ENCODE measurements at places on chromosomes 5 and 9. TPM values are rescaled to one million over a fixed set of nuclear protein-coding genes. Genes with fewer than 3 reads are reported as not detected.

The ENHO gene
- 33.3 TPM for total RNA-seq

The GNA14 gene
- 5.5 TPM for total RNA-seq

The SPINK7 gene
- total RNA-seq: not detected

The SCGB3A2 gene
- total RNA-seq: 51.2 TPM

The TRMO gene
- total RNA-seq: 4.3 TPM

The ANXA6 gene
- 179 TPM for total RNA-seq

The SOX30 gene
- total RNA-seq: 0.04 TPM

The CCL21 gene
- not detected for total RNA-seq

The CER1 gene
- total RNA-seq: 1,033 TPM

The C5orf58 gene
- 4.3 TPM for total RNA-seq

The PCDHB13 gene
- total RNA-seq: not detected

The FAM78A gene
- 3.4 TPM for total RNA-seq

The HCN1 gene
- 0.59 TPM for total RNA-seq

The FSTL4 gene
- 2.4 TPM for total RNA-seq

The OTP gene
- total RNA-seq: not detected

The HMCN2 gene
- 5.2 TPM for total RNA-seq

The MYOZ3 gene
- 8.1 TPM for total RNA-seq

The SPINK6 gene
- total RNA-seq: not detected

All from H7 (cell line).